GM23338 (cell line): ENCODE measurements at places on chromosomes 11 and 22. TPM values are rescaled to one million over a fixed set of nuclear protein-coding genes. Genes with fewer than 3 reads are reported as not detected.

DNA sequence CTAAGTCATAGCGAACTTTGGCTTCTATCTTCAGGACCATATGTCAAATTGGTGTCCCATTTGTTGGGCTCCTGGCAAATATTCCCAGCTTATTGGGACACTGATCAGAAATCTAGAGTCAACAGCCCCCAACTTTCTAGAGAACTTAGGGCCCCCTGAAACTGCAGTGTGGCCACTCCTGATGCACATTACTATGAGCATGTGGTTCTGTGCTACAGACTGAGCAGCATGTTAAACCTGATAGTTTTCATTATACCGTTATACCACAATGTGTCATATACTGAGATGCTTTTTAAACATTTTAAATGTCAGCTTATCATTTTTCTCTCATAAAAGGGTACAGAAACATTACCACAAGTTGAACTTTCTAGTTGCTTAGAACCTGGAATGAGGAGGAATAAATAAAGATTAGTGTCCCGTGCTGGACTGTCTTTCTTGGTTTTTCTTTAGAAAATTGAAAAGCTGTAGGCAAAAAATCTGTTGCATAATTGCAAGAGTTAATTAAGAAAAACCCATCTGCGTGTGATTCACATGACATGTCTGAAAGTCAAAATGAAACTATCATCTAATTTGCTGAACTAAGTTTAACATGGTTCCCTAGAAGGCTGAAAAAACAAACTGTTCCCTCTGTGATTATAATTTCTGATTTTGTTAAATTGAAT, 16.4 kb upstream of the CTSC start:
- no peak for DNase-seq

The BDNF gene
- total RNA-seq, result 5.1 and 6.8 TPM in 2 replicates

GRCh38 chr11:70507466-70508230, 109.3 kb downstream of the CTTN start:
- DNase-seq, result no peak

The PGA4 gene
- total RNA-seq, result 3.7 TPM in 1 of 2 replicates, not detected in the other

DNA sequence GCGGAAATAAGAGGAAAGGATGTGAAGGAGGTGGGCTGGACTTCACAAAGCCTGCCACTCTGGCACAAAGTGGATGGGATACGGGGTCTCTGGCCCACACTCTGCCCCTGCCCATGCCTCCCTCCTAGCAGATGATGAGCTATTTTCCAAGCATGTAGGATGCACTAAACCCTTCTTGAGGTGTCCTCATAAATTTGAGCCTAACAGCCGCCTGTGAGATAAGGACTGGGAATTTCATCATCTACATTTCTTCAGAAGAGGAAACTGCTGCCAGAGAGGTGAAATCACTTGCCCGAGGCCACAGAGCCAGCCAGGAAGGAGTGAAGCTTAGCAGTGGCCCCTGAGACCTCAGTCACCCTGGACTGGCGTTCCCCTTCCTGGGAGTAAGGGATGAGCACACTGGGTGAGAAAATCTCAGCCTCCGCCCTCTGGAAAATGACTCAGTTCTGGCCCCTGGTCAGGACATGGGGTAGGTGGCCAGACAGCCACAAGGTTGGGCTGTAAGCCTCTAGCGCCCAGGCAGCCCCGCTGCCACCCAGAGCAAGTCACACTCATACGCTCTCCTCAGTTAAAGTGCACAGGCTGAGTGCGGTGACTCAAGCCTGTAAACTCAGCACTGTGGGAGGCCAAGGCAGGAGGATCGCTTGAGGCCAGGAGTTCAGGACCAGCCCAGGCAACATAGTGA, 27.9 kb downstream of the MB start:
- DNase-seq, result no peak
